Osteocyte (in vitro differentiated cells): ENCODE measurements at places on chromosomes 1 and 21. TPM values are rescaled to one million over a fixed set of nuclear protein-coding genes. Genes with fewer than 3 reads are reported as not detected.

- DNase-seq, result no peak
Measured at GRCh38 chr1:114009393-114009792, 30.1 kb downstream of the OLFML3 start.

- DNase-seq, result no peak
Measured at GRCh38 chr1:203448521-203449061, 27.0 kb upstream of the PRELP start.

GRCh38 chr21:36306872-36307534, 13.0 kb upstream of the MORC3 start:
- DNase-seq, result no peak

- DNase-seq, result no peak
Measured at GRCh38 chr1:244439391-244440032, 12.2 kb downstream of the ADSS2 start.

DNA sequence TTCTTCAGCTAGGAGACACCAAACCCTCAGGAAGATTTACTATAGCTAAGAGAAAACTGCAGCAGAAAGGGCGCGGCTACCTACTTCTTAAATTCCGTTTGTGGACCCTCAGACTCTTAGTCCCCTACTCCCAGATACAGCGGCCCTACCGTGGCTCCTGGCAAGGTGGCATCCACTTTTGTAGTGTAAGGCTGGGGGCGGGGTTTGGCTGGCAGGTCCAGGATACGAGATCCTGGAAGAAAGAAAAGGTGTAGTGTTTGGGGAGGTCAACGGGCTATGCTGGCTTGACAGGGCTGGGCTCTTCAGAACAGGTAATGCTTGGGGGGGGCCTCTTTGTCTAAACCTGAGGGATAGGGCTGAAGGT, 280 bp downstream of the CREB3L4 start:
- DNase-seq, result no peak

GRCh38 chr1:43077273-43077672, 94.8 kb downstream of the EBNA1BP2 start:
- no peak for DNase-seq

DNA sequence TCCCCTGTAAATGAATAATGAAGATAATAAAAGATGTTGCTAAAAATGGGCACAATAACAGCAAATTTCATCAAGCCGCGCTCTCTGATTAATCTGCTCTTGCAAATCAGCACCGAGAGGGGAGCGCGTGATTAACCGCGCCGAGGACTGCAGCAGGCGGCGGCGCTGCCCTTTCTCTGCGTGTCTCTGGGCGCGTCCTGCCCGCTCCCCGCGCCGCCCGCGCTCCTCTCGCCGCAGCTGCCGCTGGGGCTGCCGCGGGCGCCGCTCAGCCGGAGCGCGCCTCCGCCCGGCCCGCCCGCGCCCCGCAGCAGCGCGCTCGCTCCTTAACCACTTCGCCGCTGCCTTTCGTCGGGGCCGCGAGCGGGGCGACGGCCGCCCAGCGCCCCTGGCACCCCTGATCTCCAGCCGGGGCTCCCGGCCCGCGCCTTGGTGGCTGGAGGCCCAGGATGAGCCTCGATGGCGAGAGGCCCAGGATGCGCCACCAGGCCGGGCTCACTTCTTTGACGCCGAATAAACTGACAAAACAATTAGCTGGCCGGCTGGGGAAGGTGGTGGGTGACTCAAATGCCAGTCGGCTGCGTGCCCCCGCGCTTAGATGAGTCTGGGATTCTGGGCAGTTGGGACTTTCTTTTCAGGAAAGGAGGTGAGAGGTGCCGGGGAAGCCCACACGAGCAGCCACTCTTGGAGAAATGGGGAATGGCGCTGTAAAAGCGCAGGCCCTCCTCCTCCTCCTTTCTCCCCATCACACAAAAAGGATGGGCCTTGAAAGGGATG, 221.4 kb upstream of the PKN2 start:
- DNase-seq, result no peak

Gene NECTIN4
- total RNA-seq, result not detected in 2 replicates

Gene ST6GALNAC5
- 2.6 and 3.7 TPM in 2 replicates for total RNA-seq

Gene FNDC5
- 2.0 and 3.2 TPM in 2 replicates for total RNA-seq
